ENCODE measurements at places on chromosomes 1 and 21.

GRCh38 chr1:17239420-17239819, 9.5 kb upstream of the PADI3 start:
- DNase-seq = peak; percentile 90

- DNase-seq = no peak
These were observed 383.1 kb upstream of the ESRRG start for GRCh38 chr1:217106231-217106901.

- DNase-seq = no peak
These were observed 70.1 kb downstream of the CASZ1 start for GRCh38 chr1:10726355-10726754.

DNA sequence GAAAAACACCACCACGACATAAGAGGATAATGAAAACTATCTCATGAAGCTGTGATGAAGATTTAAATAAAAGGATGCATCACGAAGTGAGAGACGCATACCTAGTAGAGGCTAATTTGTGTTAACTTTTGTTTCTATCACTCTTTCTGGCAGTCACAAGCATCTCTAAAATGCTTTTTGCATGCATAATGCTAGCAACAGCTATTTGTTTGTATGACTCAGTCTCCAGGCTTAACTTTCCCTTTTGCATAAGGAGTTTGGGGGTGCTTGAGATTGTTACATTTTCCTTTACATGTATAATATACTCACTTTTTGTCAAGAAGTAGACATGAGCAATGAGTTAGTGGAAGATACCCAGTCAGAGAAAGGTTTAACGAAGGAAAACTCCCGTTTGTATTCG, 385.4 kb downstream of the DISC1 start:
- no peak for DNase-seq

GRCh38 chr1:31574749-31575368, 1.5 kb upstream of the TINAGL1 start:
- DNase-seq = no peak

DNA sequence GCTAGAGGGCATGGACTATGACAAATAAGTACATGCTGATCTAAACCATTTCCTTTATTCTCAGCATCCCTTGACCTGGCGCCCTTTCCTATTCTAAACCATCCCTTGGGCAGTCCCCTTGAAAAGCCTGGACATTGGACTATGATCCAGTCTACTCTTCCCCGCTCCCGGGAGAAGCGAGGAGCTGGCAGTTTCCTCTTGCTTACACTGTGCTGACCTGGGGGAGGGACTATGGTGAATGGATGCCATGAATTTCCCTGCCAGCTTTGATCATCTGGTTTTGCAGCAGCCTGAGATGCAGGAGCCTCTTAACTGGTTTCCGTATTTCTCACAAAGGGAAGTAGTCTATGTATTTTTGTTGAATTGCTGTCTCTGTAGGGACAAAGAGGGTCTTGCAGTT, 121.7 kb downstream of the KIF26B start:
- DNase-seq = peak; percentile 48

DNA sequence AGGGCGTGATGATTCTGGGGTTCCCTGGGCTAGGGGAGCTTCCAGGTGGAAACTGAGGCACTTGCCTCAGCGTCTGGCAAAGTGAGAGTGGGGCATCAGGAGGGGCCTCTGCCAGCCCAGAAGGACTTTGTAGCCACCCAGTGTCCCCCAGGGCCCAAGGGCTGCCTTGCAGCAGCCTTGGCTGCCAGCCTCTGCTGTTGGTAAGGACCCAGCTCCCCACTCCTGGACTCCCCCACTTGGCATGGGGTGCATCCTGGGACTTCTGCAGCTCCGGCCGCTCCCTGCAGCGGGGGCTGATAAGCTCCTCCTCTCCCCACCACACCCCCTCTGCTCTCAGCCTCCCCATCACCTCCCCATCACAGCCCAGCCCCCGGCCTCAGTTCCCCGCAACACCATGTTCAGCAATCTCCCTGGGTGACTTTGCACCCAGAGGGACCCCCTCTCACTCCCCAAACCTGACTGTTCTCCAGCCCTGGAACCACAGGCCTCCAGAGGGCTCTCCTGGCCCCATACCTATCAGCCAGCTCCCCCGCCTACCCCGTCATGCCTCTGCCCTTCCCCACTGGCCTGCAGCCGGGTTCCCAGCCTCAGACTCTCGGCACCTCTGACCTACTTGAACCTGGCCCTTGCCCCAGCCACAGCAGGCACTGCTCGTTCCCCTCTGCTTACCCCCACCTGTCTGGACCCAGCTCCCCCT, 113.0 kb downstream of the CRYAA start:
- DNase-seq = no peak

DNA sequence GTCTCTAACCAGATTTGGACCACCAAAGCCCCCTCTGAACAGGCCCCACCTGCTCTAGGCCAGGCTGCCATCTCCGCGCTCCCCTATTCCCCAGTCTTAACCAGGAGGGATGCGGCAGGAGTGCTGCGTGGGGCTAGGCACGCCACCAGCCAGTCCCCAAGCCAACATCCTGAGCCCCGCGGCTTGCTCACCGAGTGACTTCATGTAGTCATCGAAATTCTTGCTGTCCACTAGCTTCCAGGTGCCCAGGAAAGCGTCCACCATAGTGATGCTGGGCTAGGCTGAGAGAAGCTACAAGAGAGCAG, 173 bp downstream of the FABP3 start:
- no peak for DNase-seq

GRCh38 chr1:235450433-235450832, 53.8 kb downstream of the B3GALNT2 start:
- DNase-seq = no peak

DNA sequence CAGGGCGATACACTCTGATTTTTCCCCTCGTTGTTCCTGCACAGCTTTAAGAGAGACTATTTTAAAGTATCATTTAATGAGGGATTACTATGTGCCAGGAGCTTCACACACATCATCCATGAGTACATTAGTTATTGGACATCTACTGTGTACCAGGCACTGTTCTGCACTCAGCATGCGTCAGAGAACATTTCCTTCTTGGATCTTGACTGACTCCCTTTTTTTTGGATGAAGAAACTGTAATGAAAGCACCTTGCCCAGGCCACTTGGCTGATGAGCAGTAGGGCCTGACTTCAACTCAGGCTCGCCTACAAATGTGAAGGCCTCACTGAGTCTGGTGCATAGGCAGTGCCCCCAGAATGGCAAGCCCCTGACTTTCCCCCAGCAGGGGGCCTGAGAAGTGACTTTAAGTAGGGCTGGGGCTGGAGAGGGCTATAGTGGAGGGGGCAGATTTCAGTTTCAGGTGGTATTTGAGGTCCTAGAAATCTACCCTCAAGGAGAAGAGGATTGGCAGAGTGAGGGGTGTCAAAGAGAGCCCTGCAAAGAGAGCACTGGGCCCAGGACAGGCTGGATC, 50.0 kb downstream of the PTPRU start:
- no peak for DNase-seq

GRCh38 chr1:1436630-1437032, 1.1 kb downstream of the VWA1 start:
- no peak for DNase-seq

GRCh38 chr1:57269630-57270225, 154.1 kb downstream of the DAB1 start:
- no peak for DNase-seq

DNA sequence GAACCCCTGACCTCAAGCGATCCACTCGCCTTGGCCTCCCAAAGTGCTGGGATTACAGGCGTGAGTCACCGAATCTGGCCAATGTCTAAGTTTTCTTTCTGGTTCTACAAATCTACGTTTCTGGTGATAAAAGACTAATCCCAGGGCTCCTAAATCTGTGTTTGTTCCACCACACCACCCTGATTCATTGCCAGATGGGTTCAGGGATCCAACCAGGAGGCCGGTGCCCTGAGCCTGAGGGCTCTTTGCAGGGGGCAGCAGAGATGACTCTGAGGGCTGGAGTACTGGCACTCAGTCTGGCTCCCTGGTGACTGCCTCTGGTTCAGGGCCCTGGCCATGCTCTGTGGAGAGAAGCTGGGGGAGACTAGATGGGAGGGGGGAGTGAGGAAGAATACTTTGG, 10.5 kb upstream of the OPRD1 start:
- no peak for DNase-seq

- no peak for DNase-seq
These were observed 59.2 kb downstream of the TLR5 start for GRCh38 chr1:223083831-223084230.

- DNase-seq = no peak
These were observed 9.9 kb upstream of the HLCS start for GRCh38 chr21:36976228-36976861.

DNA sequence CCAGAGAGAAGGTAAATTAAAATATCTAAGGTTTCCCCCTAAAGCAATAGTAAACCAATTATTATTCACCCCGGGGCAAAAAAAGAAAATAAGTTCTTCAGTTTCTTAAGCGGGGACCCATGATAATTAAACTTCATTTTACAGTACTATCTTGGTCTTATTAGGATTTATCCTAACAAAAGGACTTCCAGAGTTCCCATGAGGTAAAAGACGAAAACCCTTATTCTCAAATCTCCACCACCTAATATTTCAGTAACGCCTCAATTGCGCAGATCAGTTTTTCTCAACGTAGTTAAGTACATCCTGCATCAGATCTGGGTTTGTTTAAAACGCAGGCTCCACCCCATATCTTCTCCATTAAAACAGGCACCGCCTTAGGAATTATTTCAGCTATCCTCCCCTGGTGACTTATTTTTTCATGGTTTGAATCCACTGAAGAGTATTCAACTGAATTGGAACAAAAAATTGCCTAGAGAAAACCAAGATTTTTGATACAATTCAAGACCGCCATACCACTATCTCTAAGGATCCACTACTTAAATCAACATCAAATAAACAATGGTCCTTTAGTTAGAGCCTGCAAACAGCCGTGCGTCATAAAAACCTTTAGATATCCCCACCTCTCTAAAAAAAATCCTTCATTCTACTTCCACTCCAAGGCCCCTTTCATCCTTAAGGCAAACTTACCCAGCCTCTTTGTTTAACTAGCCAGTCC, 1.7 kb downstream of the MCL1 start:
- no peak for DNase-seq

DNA sequence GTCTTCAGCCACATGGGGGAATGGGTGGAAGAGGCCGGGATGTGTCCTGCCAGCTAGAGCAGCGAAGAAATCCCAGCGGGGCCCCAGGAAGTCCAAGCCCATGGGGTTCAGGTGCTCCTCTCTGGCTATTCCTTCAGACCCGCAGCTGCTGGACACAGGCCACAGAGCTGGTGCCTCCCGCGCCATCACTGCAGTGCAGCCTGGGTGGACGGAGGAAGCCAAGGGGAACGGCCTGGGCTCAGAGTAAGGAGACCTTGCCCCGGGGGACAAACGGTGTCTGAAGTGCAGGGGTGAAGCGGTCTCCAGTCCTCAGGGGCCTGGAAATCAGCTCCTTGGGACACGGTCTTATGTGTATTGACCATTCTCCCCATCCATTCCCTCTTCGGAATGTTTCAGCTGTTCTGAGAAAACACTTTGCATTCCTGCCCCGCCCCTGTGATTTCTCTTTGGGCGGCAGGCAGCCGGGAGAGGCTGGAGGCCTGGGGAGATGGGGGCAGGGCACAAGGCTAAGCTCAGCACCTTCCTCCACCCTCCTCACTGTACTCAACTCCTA, 18.4 kb downstream of the MTHFR start:
- no peak for DNase-seq

DNA sequence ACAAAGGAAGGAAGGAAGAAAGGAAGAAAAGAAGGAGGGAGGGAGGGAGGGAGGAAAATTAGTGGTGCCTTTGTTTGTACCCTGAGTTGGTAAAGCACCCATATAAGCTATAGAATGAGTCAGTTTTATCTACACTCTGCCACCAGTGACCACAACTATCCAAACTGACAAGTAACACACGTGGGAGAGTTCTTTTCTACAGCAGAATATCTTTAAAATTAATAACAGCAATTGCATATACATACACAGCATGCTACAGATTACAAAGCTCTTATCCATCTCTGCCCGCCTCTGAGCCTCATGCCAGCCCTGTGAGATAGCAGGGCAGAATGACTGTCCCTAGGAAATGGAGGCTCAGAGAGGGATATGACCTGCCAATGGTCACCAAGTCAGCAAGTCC, 20.3 kb downstream of the CDCP2 start:
- no peak for DNase-seq

DNA sequence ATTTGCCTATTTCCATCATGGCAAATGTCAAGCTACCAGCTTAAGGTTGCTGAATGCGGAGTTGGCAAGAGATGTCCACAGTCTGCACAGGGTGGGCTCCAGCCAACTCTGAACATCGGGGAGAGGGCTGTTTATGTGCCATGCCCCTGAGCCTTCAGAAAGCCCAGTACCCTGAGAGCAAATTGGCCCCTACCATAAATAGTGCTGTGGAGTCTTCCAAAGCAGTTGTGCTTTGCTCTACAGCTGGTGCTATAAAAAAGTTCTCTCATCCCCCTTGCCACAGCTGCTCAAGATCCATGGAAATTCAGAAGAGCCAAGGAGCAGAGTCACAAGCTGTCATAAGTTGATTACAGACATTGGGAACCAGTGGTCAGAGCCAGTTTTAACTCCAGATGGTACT, 85.6 kb upstream of the CLDN14 start:
- no peak for DNase-seq

- DNase-seq = no peak
These were observed at the start of gene PRDM2 for GRCh38 chr1:13699936-13700520. PRDM2 (plus strand) TSS chr1:13700188; CDS start chr1:13715606, 15,418 bp downstream.

- no peak for DNase-seq
These were observed 41.9 kb downstream of the RCSD1 start for GRCh38 chr1:167671727-167672511.

- no peak for DNase-seq
These were observed 940.1 kb upstream of the TMPRSS15 start for GRCh38 chr21:19343711-19344110.

GRCh38 chr1:60173729-60174505, 100.3 kb upstream of the C1orf87 start:
- no peak for DNase-seq

DNA sequence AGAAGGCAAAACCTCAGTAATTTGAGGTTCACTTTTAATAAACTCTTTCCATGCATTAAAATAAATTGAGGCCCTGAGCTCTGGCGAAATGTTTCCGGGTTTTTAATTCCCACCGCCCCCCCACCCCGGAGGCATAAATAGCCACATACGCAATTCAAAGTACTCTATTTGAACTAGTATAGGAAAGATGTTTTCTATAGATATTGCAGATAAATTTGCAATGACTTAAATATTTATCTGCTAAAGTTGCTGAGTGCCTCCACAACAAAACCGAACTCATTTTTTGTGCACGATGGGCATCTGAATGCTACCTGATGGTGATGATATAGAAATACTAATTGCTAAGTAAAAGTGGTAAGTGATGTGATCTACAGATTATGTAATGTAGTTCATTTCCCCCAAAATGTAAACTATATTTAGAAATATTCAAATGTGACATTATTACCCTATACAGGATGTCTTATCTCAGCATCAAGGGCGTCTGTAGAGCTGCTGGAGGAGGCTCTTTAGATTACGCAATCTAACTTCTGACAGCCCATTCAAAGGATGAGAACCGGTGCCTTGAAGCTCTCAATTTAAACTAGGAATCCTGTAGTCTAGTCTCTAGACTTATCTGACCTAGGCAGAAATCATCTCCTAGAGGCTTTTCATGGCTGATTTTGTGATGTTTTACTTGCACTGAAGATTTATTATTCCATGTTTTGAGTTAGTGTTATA, 8.5 kb downstream of the IRF2BP2 start:
- no peak for DNase-seq
